Stimulated activated CD8-positive, alpha-beta memory T cell treated with anti-CD3 and anti-CD28 coated beads, Interleukin-12 subunit alpha, Interleukin-12 subunit beta, amount 100 ng/mL, for 1 hour (primary cell): ENCODE measurements at places on chromosomes 5 and 9.

- no peak for DNase-seq
Measured at GRCh38 chr5:126438868-126439267, 15.7 kb downstream of the GRAMD2B start.

DNA sequence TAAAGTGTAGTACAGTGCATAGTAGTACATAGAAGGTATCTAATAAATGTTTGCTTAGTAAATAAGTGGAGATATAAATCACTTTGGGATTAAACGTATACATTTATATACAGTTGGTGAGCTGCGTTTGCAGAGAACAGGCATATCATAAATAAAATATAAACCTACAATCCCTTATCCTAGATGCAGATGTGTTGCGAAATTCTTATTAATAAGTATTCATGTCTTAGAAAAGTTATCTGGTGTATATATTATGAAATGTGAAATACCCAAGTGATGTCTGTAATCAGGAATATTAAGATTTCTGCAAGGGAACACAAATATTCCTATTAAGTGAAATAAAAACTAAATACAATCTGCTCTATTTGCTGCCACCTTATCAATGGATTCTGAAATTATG, 8.8 kb downstream of the CCNH start:
- DNase-seq: no peak

DNA sequence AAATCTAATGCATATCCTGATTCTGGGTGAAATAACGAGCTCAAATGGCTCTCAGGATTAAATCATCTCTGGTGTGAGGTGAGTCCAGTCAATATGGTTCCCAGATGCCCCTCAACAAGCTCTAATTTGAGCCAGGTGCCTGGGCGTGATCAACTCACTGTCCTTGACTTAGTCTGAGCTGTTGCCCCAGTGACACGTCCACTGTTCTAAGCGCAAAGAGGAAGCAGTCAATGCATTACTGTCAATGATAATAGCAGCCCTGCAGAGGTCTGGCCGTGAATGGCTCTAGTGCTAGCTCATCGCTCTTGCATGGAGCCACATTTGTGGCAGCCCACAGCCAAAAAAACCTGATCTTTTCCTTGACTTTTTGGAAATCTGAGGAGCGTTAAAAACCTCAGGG, 128.6 kb upstream of the EFNA5 start:
- no peak for DNase-seq

DNA sequence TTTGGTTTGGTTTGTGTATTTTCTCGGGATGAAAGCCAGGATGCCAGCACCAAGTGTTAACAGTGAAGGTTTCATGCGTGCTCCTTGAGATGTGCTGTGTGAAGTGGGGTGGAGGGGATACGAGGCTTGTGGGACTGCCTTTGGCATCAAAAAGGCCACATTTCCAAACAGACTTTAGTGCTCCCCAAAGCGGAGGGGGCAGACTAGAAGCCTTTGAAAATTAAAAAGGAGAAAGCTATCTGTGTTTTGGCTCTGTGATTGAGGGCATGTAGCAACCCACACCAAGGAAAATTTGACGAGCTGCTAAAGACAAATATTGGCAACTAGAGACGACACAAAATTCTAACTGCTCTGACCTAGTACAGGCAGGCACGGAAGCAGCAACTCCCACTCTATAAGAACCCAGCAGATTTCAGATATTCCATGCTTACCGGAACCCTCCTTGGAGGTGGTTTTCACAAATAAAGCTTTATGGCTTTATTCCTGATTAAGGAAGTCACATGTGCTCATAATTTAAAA, 154.5 kb downstream of the ARSB start:
- DNase-seq: no peak

DNA sequence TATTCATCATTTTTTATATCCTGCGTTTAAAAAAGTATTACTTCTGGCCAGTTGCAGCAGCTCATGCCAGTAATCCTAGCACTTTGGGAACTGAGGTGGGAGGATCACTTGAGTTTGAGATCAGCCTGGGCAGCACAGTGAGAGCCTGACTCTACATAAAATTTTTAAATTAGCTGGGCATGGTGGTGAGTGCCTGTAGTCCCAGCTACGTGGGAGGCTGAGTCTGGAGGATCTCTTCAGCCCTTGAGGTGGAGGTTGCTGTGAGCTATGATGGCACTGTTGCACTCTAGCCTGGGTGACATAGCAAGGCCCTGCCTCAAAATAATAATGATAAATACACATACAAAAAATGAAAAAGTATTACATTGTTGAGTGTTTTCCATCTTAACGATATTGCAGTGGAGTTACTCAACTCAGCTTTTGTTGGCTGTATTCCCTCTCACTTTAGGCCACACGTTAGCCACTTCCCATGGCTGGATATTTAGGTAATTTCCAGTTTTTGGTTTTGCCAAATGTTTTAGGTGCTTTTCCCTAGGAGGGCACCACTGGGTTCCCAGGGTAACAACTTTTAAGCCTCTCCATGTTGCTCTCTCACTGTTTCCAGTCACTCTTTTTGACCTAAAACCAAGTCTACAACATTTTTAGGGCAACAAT, 20.6 kb downstream of the SHB start:
- DNase-seq: no peak

DNA sequence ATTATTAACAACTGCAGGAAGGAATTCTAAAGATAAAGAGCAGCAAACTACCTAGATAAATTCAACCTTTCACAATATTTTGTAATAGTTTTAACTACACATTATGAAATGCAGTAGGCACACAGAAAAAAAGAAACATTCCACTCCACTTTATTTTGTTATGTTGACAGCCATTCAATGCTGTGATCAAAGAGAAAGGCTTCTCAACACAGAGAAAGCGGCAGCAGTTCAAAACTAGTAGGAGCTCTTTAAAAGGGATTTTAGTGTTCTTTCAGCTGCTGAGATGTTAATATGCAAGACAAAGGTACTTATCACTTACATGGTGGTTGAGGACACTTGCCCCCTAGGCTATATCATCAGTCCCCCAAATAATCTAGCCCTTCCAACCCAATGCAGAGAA, 11.6 kb downstream of the CEMIP2 start:
- DNase-seq: no peak

DNA sequence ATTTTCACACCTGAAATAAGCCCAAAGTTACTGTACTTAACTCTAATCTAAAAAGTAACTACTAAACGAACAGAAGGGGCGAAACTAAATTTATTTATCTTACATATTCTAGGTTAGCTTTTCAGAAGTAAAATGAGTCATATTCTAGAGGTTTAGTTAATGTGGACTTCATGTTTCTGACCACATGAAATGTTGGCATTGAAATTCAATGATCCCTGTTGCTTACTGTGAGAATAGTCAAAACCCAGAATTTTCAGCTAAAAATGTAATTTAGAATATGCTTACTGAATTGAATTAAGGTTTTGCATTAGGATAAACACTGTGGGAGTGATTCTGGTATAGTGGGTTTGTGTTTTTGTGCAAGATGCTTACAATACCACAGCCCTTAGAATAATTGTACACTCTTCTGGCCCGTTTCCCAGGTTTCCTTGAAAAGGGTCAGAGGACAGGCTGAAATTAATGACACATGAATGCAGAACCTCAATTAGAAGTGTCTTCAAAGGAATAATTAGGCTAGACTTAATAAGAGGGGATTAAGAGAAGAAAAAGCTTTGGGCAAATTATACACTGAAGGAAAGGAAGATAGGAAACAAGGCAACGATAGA, 1.4 kb upstream of the SNX18 start:
- DNase-seq: no peak

DNA sequence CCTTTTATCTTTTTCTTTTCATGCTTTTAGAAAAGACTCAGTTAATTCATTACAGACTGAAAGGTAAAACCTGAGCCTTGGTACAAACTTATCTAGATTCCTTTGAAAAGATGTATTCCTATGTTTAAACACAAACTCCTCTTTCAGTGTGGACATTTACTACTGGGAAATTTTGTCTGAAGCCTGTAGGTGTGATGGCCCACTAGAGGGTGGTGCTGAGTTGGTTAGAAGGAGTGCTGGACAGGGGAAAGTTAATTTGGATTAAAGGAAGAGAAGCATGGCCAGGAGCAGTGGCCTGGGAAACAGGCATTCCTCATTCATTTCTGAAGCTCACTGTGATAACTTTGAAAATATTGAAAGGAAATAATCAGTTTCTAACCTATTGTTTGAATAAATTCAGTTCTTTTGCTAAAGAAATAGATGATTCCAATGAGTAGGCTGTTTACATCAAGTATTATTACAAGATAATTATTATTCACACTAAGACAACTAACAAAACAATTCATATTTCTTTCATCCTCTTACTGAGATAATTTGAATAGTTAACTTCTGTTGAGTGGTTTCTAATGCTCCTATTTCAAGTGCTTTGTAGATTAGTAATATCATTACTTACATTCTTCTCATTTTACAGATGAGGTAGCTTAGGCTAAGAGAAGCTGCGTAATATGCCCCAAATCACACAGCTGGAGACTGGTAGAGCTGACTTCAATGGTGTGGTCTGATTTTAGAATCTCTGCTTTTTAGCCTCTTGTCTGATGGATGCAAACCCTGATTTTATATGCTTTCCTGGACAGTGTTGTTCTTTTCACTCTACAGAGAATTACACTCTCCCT, 150.9 kb downstream of the ADGRV1 start:
- no peak for DNase-seq

- no peak for DNase-seq
Measured at GRCh38 chr5:98735806-98736507, 37.5 kb upstream of the RGMB start.

DNA sequence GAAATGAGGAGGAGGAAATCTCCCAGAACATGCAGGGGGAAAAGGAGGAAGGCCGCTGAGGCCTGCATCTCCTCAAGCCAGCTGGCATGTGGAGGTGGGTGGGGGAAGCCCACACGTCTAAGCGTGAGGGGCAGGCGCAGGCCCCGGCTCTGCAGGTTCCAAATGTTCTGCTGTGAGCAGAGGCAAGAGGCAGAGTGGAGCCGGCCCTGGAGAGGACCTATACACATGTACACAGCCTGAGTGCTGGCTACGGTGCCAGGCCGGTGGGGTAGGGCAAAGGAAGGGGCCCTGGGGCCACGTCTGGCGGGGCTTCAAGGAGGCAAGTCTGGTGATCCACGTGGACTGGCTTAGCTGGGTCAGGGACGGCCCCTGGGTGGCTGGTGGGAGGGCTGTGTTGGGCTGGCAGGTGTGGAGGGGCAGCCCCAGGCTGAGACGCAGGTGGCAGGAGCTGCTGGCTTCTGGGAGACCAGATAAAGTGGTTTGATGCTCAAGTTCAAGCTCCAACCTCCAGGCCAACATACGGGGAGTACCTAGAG, 26.4 kb downstream of the LPCAT1 start:
- DNase-seq: no peak

GRCh38 chr5:34499001-34499734, 157.0 kb upstream of the RAI14 start:
- peak; percentile 4 for DNase-seq

GRCh38 chr5:75993643-75994520, 89.3 kb upstream of the SV2C start:
- no peak for DNase-seq

- DNase-seq: no peak
Measured at GRCh38 chr5:6483880-6484382, 35.3 kb downstream of the UBE2QL1 start.

GRCh38 chr9:119902611-119903010, 533.4 kb upstream of the BRINP1 start:
- no peak for DNase-seq

DNA sequence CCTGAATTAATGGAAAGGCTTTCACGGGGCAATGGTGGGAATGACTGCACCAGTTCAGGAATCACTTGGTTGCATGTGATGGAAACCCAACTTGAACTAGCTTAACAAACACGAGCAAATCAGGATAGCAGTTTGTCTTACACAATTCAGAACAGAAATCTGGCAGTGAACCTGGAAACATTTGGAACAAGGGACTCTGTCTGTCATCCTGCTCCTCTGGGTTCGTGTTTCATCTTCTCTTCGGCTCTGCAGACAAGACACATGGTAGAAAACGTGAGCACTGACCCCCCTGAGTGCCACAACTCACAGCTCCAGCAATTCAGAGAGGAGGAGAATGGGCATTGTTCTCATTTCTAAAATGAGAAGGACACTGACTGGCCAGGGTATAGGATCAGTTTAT, 218.1 kb upstream of the NREP start:
- no peak for DNase-seq

DNA sequence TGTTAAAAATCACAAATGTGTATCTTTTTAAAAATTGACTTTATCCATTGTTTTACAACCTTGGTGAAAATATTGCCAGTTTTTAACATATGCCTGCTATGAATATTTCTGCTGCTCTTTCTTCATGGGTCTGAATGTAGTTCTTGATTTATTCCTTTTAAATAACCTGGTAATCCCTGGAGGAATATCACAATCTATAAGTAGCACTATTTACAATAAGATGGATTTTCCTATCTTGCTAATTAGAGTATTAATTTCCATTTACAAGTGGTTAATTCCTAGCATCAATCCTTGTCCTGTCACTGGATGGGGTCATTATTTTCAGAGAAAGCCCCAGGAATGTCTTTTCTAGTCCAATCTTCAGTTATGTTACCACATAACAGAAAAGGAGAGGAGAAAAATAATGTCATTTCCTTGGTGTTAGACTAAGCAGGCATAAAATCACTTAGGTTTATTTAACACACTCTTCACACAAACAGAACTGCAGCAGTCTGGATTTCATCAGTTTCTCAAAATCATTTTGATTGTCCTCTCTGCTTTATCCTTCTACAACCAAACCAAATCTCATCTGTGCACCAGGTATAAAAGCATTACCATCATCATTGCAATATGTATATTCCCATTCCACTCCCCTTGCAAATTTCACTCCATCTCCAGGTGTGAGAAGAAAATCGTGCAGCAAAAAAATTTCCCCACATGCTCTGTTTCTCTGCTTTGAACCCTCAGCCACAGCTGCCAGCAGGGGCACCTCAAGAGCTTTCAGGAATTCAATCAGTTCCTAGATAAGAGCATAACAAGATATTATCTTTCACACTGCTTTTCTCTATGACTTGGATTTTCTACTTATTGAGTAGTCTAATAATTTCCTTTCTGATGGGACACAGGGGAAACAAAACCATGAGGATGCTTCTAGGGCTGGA, 204.1 kb downstream of the SEC61B start:
- DNase-seq: no peak

DNA sequence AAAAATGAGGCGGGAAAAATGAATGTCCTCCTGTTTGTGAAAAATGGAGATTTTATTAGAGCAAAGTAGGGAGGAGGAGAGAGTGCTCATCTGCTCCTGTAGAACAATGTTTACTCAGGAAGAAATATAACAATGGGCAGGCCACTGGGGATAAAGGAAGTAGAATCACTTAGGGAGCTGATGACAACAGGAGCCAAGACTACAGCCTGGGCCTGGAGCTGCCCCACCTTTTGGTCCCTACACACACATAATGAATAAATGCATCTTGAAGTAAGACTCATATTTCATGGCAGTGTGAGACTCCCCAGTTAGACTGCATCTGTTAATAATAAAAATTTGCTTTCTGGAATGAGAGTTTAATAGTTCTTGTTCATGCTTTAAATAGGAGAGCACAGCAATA, 1939.8 kb downstream of the EFNA5 start:
- no peak for DNase-seq

- DNase-seq: no peak
Measured at GRCh38 chr9:5735072-5735471, 97.8 kb downstream of the ERMP1 start.

- no peak for DNase-seq
Measured at GRCh38 chr5:33556330-33557328, 115.9 kb downstream of the TARS1 start.

GRCh38 chr5:154038261-154038706, 426 bp downstream of the FAM114A2 start:
- DNase-seq: peak; percentile 9
